ENCODE measurements at places on chromosomes 4 and X. TPM values are rescaled to one million over a fixed set of nuclear protein-coding genes. Genes with fewer than 3 reads are reported as not detected.
A peak's percentile ranks its signal among the peaks of the same experiment; 100 is the strongest.

DNA sequence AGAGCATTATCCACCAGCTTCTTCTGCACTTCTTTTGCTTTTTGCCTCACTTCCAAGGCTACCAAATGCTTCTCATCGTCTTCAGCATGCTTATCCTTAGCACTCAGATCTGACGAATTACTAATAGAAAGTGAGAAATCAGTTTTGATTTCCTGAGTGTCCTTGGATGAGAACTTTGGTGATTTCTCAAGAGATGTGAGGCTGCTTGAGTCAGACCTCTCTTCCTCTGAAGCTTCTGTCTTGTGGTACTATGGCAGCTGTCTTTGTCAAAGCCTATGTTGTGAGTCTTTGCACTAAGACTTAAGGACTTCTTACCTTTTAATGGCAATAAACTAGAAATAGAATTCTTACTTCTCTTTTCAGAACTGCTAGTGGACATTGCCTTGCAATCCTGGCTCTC lies 169.9 kb downstream of the CPE start:
- DNase-seq, result no peak

Gene STOX2
- total RNA-seq, result 19.2 TPM

GRCh38 chr4:94455081-94455480 lies 3.3 kb downstream of the PDLIM5 start:
- DNase-seq, result no peak

Gene CSAG1
- not detected for total RNA-seq

- no peak for DNase-seq
Measured at GRCh38 chrX:2819345-2820135, 9.2 kb upstream of the GYG2 start.

Gene SUPT20HL1
- not detected for total RNA-seq

- no peak for DNase-seq
Measured at GRCh38 chr4:124321364-124321763, 391.2 kb downstream of the ANKRD50 start.

- DNase-seq, result no peak
Measured at GRCh38 chr4:89171176-89171805, 60.0 kb downstream of the TIGD2 start.

Gene GABRG1
- 1.4 TPM for total RNA-seq

DNA sequence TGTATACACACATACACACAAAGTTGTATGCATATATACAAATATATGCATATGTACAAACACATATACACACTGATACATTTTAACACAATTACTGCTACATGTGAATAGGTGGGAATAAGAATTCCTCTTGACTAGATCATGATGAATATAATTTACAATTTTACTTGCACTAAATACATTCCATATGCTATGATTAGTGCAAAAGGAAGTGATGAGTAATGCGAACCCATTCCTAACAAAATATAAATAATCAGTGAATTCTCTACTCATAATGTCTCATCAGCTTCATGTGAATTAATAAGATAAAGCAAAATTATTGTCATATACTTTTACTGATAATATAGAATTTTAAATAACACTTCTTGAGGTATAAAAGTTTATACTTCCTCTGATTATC lies 1077.3 kb upstream of the PCDH10 start:
- no peak for DNase-seq

Gene DDX53
- not detected for total RNA-seq

Gene ZCCHC12
- not detected for total RNA-seq

- DNase-seq, result no peak
Measured at GRCh38 chr4:55545151-55545550, 1.6 kb downstream of the CLOCK start.

DNA sequence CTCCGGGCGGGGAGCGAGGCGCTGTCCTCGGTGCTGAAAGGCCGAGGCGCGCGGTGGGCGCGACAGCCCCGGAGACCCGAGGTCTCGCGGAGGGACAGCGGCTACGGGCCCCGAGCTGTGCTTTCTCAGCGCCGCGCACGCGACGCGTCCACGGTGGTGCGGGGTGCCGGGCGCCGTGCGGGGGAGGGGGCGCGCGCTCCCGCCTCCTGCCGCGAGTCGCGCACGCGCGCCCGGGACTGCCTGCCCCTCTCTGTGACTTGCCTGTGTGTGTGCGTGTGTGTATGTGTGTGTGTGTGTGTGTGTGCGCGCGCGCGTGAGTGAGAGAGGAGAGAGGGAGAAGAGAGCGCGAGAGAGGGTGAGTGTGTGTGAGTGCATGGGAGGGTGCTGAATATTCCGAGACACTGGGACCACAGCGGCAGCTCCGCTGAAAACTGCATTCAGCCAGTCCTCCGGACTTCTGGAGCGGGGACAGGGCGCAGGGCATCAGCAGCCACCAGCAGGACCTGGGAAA lies at the start of gene GRIA2:
Gene GRIA2 (plus strand): TSS at position 358 of the 511 bp plus-strand sequence. CDS start 315 bp downstream, outside the sequence.
- peak; percentile 68 for DNase-seq

- no peak for DNase-seq
Measured at GRCh38 chrX:18041656-18042055, 179.0 kb downstream of the BEND2 start.

DNA sequence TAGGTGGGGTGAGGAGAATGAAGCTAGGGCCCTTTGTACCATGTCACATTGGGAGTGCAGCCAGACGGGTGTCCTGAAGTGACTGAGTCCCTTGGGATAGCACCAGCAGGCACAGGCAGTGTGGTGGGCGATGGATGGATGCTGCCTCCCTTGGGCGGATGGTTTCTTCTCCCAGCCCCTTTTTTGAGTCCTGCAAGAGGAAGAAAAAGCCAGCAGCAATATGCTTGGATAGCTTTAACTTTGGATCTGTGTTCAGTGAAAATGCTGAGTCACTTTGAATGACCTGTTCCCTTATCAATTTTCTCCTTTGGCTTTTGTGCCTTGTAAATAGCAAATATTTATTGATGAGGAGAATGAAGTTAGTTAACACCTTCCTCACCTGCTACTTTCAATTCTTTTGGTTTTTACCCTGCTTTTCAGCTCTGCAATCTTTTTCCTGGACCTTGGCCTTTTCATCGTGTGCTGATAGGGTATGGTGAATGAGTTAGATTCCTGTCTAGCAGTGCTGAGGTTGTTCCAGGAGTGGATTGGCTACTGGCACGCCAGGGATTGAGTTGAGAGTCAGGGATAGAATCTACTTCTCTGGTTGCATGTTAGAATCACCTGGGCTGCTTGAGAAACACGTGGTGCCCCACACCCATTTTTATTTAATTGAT lies 10.2 kb downstream of the DCUN1D4 start:
- no peak for DNase-seq

Gene MUC7
- not detected for total RNA-seq

Gene ETDB
- total RNA-seq, result not detected

Gene HEPH
- 21.2 TPM for total RNA-seq

Gene GPC4
- total RNA-seq, result 27.5 TPM

GRCh38 chrX:19121898-19122640 lies at the start of gene ADGRG2:
Gene ADGRG2 (minus strand): TSS chrX:19122468. CDS start chrX:19068834, 53,634 bp downstream.
- peak; percentile 63 for DNase-seq

Gene PWWP3B
- total RNA-seq, result 0.62 TPM

- DNase-seq, result no peak
Measured at GRCh38 chrX:15525664-15526416, 25.2 kb downstream of the BMX start.

GRCh38 chrX:72297953-72298730 lies 7.6 kb downstream of the CITED1 start:
- DNase-seq, result no peak

Gene AMBN
- not detected for total RNA-seq

GRCh38 chrX:38660395-38661102 lies 99.2 kb downstream of the TSPAN7 start:
- DNase-seq, result no peak

DNA sequence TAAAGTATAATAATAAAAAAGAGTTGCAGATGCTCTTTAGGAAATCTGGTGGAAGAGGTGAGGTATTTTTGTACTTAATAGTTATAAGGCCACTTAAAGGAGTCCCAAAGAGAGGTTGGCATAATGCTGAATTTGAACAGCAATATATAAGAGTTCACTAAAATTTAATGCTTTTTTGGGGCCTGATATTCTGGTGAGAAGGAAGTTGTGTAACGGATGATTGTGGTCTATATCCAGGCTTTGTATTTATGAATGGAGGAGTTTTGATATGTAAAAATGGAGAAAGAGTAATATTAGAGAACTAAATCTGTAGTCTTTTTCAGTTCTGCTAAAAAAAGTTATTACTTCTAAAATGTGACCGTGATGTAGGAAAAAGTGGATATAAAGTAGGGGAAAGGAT lies 20.4 kb downstream of the BMP2K start:
- no peak for DNase-seq

DNA sequence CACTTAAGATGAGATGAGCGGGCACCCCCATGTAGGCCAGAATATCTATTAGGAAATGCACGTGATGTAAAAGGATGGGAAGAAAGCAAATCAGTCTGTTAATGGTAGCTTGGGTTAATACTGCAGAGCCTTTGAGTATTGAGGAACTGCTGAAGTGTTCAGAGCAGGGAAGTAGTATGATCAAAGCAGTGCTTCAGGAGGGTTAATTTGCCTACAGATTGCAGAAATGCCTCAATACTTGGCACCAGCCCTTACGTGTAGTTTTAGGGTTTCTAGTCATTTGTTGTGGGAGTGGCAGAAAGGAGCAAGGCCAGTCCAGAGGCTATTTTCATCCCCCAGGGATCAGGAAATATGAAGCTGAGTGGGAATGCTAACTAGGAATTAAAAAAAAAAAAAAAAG lies 19.7 kb downstream of the ZFX start:
- no peak for DNase-seq

- no peak for DNase-seq
Measured at GRCh38 chrX:136198010-136198409, 50.7 kb downstream of the FHL1 start.

Gene SASH3
- total RNA-seq, result 8.6 TPM

- no peak for DNase-seq
Measured at GRCh38 chrX:39758791-39759525, 338.8 kb downstream of the BCOR start.

DNA sequence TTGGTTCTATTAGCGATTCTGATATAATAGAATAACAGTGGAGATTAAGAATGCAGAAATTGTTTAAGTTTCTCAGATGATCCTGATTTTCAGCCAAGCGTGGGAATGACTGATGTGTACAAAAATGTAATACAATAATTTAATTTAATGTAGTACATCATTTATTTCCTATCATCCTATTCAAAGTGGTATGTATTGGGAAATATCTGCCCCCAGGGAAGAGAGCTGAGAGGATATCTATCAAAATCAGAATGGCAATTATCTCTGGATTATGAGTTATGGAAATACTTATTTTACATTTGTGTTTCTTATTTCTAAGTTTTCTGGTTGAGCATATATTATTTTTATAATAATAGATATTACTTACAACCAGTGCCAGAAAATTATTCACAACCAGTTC lies 3.9 kb downstream of the FABP2 start:
- DNase-seq, result no peak

GRCh38 chrX:44927398-44927797 lies 54.4 kb downstream of the KDM6A start:
- no peak for DNase-seq

GRCh38 chr4:37845201-37845600 lies 18.7 kb downstream of the PGM2 start:
- no peak for DNase-seq

Gene KLHL2
- 30.8 TPM for total RNA-seq

Gene GRXCR1
- total RNA-seq, result not detected

Gene PCDH18
- 34.4 TPM for total RNA-seq

DNA sequence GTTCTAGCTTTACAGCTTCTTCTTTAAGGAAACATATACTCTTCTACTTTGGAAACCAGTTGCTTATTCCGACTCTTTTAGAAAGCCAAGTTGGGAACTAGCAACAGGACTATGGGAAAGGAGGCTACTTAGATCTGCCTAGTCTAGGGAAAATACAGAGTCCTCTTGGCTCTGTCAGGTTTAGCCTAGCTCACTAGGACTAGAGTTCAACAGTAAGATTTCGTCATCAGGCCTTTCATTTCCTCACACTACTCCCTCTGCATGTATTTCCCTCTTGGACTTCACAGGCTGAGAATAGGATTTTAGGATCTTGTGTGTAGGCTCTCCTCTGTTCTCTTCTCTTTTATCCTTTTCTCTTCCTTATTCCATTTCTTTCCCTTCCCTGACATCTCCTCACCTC lies 409.8 kb downstream of the AR start:
- DNase-seq, result no peak

- no peak for DNase-seq
Measured at GRCh38 chrX:148741441-148741840, 241.0 kb downstream of the AFF2 start.

Gene TGIF2LX
- total RNA-seq, result not detected

GRCh38 chr4:70734971-70735370 lies 13.2 kb downstream of the RUFY3 start:
- DNase-seq, result no peak

GRCh38 chrX:127943571-127943970 lies 108.6 kb downstream of the ACTRT1 start:
- DNase-seq, result no peak

Gene GLRA2
- total RNA-seq, result 0.22 TPM

Gene CYLC1
- total RNA-seq, result not detected

DNA sequence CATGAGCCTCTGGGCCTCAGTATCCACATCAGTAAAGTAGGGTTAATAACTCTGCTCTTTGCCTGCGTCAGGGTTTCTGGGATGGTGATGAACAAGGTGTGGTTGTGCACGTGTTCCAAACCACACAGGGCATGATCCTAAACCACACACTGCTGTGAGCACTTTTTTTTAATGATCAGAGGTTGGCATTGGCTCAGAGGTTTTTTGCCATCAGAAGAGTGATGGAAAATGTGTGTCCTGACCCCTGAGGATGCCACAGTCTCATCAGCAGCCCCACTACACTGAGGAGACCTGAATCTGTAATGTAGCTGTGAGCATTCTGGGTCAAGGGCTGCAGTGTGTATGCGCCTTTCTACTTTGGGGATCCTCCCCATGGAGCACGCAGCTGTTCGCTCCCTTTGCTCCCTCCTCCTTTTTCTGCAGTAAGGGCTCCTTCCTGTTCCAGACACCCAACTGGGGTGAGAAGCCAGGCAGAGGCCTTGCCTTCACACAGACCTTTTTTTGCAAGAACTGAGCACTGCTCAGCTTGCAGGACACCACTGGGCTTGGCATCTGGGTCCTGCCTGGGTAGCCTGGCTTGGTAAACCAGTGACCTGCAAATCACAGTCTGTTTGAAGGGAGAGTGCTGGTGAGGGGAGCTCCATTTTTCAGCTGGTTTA lies 87.5 kb downstream of the MAMLD1 start:
- no peak for DNase-seq

DNA sequence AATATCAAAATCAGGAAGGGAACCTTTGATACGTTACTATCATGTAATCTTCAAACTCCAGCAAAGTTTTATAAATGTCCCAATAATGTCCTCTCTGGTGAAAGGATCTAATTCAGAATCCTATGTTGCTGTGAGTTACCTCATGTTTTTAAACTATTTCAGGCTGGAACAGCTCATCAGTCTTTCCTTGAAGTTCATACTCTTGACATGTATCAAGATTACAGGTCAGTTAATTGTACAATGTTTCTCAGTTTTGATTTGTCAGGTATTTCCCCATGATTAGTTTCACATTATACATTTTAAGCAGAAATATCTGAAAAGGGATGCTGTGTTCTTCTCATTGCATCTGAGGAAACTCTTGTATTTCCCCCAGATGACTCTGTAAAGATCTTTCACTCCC lies 136.5 kb upstream of the HS3ST1 start:
- no peak for DNase-seq

GRCh38 chr4:121784401-121784800 lies 16.7 kb upstream of the EXOSC9 start:
- no peak for DNase-seq

GRCh38 chrX:73214426-73215094 lies at the start of gene NAP1L2:
Gene NAP1L2 (minus strand): TSS chrX:73214851. CDS start chrX:73214492, 359 bp downstream.
- peak; percentile 58 for DNase-seq

GRCh38 chrX:153792368-153792767 lies 1.8 kb downstream of the IDH3G start:
- DNase-seq, result no peak

GRCh38 chr4:4260185-4260751 lies 12.2 kb upstream of the TMEM128 start:
- DNase-seq, result no peak

GRCh38 chrX:2416851-2417604 lies 83.7 kb downstream of the DHRSX start:
- DNase-seq, result no peak

Data from sciatic nerve (tissue), 2 donors.